ENCODE measurements at places on chromosomes 7 and 10.
A peak's percentile ranks its signal among the peaks of the same experiment; 100 is the strongest.

- no peak for DNase-seq
These were observed 124.4 kb upstream of the STK17A start for GRCh38 chr7:43458330-43459018.

DNA sequence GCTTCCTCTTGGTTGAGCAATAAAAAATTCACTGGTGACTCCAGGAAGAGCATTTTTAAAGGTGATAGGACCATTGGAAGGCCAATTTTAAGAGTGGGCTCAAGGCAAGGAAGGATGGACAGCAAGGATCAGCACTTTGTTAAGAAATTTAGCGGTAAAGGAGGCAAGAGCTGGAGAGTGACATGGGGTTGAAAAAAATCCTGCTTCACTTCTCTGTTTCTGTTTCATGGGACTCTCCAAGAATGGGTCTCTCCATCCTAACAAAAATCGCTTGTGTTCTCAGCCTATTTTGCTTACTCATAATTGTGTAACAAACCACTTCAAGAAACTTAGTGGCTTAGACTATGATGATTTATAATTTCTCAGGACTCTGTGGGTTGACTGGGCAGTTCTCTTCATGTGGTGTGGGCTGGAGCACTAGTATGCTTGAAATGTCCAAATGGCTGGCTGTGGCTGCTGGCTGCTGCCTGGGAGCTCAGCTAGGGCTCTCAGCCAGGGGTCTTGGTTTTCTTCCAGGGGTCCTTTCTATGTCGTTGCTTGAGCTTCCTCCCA, 59.8 kb upstream of the ZNRF2 start:
- DNase-seq: no peak

GRCh38 chr10:80137920-80138319, 5.4 kb downstream of the PLAC9 start:
- no peak for DNase-seq

DNA sequence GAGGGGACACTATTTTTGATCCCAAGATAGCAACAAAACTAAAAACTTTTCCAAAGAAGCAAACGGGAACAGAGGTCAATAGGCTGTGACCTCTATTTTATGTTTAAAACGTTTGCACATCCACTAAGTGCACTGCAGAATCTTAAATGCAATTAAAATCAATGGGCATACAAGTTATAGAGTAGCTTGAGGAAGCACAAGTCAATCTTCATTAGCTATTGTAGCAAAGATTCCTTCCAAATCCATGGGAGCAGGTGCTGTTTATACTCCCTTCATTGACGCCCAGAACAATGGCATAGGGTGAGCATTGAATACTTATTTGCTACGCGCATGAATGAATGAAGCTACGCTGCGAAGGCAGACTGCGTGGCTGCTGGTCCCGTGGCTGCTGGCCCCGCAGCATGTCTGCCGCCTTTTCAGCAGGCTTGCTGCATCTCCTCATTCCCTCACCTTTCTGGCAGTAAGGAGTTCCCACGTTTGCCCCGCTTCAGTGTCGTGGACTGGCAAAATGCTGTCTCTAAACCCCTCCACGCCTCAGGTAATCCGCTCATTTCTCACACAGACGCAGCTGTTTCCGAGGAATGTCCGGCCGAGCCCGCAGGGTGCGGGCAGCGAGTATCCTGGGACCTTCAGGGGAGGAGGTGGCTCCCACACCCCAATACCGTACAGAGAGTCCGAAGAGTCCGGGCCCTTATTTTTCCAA, 754 bp upstream of the PHYHIPL start:
- DNase-seq: peak; percentile 25

- DNase-seq: no peak
These were observed 81.1 kb upstream of the CPXM2 start for GRCh38 chr10:123972481-123973401.

DNA sequence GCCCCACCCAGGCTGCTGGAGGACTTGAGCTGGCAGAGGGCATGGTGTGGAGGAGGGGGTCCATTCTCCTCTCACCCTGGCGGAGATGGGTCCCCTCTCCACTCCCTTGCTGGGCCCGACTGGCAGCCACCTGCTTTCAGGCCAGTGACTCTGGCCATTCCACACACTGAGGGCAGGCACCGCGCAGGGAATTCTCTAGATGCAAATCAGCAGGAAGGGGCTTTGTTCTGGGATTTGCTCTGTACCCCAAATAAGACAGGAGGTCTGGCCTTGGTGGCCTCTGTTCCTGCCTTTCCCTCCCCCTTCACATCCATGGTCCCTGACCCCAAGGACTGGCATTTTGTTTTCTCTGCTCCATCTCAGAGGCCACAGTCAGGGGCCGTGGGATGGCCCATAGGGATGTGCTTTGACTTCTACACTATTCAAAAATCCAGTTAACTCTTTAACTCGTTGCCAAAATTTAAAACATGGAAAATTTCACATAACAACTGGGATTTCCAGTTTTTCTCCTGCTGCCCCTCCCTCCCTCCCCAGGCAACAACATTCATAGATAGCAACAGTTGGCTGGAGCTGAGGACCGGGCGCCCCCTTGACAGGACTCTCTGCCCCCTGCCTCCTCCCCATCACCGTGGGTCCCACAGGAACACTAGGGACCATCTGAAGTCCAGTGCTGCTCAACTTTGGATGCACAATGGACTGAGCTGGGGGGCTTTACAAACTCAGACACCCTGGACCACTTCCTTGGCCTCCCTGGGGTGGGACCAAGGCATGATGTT, 33.9 kb downstream of the PPIF start:
- DNase-seq: no peak

DNA sequence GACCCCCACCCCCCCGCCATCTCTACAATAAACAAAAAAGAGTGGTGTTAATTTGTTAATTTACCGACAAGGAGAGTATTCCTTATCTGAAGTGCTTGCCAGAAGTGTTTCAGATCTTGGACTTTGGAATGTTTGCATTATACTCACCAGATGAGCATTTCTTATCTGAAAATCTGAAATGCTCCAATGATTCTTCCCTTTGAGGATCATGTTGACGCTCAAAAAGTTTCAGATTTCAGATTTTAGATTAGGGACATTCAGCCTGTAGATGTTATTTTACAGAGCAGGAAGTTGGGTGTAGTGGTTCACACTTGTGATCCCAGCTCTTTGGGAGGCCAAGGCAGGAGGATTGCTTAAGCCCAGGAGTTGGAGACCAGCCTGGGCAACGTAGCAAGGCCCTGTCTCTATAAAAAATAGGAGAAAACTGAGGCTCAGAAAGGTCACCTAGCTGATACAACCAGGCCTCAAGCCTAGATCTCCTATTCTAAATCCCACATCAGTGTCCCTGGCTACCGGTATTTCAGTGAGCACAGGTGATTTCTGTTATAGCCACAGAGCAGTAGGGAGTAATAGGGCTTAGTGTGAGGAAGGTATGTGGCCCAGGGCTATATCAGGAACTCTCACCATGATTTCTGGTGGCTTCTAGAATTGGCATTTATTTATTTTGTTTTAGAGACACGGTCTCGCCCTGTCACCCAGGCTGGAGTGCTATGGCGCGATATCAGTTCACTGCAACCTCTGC, 35.4 kb downstream of the TMEM120A start:
- no peak for DNase-seq

GRCh38 chr10:58641095-58641531, 128.4 kb downstream of the BICC1 start:
- DNase-seq: no peak

DNA sequence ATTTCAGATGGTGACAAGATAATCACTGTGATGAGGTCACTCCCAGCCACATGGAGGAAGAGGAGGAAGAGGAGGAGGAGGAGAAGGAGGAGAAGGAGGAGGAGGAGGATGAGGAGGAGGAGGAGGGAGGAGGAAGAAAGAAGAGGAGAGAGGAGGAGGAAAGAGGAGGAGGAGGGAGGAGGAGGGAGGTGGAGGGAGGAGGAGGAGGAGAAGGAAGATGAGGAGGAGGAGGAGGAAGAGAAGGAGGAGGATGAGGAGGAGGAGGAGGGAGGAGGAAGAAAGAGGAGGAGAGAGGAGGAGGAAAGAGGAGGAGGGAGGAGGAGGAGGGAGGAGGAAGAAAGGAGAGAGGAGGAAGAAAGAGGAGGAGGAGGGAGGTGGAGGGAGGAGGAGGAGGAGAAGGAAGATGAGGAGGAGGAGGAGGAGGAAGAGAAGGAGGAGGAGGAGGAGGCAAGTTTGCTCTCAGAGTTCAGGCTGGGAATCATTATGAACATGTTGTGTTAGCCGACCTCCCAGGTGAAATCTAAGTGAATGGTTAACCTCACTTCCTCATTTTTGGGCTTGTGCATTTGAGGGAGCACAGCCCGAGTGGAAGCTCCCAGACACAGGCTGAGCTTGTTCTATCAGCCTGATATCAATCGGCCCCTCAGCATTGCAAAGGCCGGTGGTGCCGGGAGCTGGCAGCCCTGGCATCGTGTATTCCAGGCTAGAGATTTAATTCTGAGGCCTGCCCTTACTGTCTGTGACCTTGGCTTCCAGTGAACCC, 236.2 kb upstream of the PITRM1 start:
- no peak for DNase-seq

DNA sequence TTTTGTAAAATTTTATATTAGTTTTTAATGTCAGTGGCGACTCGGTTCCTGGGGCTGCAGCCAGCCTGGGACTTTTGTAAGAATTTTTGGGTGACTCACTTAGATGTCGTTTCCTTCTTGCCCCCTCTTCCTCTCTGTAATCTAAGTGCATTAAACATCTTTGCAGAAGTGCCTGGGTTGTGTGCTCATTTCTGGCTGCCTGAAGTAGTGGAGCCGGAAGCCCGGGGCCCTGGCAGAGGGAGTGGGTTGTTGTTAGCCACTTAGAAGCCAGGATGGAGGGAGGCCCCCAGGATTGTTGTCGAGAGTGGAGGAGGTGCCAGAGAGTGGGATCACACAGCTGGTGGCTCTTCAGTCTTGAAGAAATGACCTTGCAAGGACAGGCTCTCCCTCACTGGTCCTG, 11.0 kb upstream of the TRIM8 start:
- no peak for DNase-seq

GRCh38 chr10:71077143-71077581, 135.2 kb upstream of the UNC5B start:
- no peak for DNase-seq

GRCh38 chr10:100744987-100745881, at the start of gene PAX2:
Gene PAX2 (plus strand): TSS chr10:100745582. CDS start chr10:100746261, 679 bp downstream.
- no peak for DNase-seq

- DNase-seq: no peak
These were observed 11.4 kb downstream of the C10orf53 start for GRCh38 chr10:49690698-49691356.

GRCh38 chr10:3789621-3790020, 4.6 kb upstream of the KLF6 start:
- no peak for DNase-seq

- DNase-seq: no peak
These were observed 50.4 kb downstream of the ARMC3 start for GRCh38 chr10:22978287-22978686.

DNA sequence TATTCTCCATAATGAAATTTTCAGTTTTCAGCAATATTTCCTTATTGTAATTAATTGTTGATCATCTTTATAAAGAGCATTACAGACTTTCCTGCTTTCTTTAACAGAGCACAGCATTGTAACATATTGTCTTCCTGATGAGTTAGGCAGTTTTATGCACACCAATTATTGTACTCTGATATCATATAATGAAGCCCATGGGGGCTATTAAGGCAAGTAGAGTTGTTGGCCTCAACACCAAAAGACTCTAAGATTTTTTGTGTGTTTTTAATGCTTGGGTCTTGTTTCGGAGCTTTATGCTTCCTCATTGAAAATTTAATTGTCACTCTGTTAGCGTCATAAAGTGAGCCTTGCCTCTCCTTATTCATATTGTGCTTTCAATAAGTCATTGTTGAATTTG, 49.2 kb upstream of the ARID5B start:
- no peak for DNase-seq

GRCh38 chr7:121279060-121279620, 49.7 kb upstream of the WNT16 start:
- no peak for DNase-seq

- DNase-seq: peak; percentile 26
These were observed 579.4 kb downstream of the SDK1 start for GRCh38 chr7:3880228-3880987.

- DNase-seq: no peak
These were observed 2.1 kb upstream of the LIPM start for GRCh38 chr10:88800152-88801125.

DNA sequence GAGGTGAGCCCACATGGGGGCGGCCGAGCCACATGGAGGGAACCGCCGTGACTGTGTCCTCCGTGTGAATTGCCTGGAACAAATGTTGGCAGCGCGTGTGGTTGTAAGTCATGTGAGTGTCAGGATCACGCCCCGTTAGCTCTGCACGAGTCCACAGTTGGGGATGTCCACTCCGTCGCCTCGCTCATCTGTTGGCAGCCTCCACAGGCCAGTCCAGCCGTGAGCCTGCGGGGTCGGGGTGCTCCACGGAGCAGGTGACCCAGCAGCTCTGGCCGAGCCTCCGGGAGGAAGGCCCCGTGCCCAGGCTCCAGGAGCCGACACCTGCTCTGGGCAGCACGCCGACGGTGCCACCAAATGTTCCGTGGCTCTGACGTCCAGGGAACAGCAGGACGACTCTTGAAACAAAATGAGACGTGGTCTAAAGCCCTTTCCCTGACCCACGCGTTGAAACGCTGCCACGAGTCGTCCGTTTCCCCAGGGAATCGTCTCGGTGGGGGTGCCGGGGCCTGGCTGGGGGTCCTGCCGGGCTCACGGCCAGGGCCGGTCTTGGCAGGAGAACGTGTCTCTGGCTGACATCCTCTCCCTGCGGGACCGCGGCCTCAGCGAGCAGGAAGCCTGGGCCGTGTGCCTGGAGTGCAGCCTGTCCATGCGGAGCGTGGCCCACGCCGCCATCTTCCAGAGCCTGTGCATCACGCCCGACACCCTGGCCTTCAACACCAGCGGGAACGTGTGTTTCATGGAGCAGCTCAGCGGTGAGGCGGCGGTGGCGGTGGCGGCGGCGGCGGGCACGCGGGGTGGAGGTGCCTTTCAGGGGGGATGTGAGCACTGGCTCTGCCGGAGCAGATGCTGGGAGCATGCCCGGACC, 7.0 kb downstream of the KNDC1 start:
- no peak for DNase-seq

GRCh38 chr10:129593953-129594352, 126.9 kb downstream of the MGMT start:
- DNase-seq: no peak

GRCh38 chr7:37425498-37425897, 23.2 kb downstream of the ELMO1 start:
- DNase-seq: no peak

DNA sequence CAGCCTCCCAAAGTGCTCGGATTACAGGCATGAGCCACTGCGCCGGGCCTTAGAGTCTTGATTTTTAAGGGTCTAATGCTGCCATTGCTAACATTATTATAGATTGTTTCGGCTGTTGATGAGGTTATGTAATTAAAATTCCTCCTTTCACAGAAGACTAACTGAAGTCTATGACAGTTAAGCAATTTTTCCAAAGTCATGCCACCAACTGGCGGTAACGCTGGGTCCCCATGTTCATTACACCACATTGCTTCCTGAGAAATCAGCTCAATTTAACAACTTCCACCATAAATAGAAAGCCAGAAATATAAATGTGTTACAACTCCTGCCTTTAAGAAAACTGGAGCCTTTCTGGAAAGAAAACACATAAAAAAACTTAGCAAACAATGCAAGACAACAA, 3.5 kb downstream of the ERLIN1 start:
- DNase-seq: no peak

- no peak for DNase-seq
These were observed 172.4 kb downstream of the LRRC4 start for GRCh38 chr7:127858915-127859189.
